HT-29 (cell line): ENCODE measurements at places on chromosomes 6 and 20. TPM values are rescaled to one million over a fixed set of nuclear protein-coding genes. Genes with fewer than 3 reads are reported as not detected.

- no peak for DNase-seq
These were observed 83.1 kb downstream of the FKBP5 start for GRCh38 chr6:35605600-35605999.

ISM1 gene
- total RNA-seq, result not detected in 2 replicates

RSPO3 gene
- total RNA-seq, result not detected in 2 replicates

DNA sequence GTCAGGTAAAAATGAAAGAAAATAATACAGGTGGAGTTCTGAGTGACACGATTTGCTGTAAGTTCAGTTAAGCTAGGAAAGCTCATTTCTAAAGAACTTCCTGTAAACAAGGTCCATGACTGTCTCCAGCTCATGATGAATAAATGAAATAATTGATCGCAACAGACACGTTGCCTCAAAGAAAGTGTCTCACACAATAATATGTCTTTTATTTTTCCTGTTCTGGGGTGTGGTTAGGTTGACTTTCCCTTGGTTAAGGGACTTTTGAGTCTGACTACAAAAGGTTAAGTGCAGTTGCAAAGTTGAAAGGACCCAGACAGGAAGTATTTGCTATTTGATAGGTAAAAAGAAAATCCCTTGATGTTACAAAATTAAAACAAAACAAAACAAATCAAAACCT, 304.2 kb upstream of the PRDM1 start:
- no peak for DNase-seq

DNA sequence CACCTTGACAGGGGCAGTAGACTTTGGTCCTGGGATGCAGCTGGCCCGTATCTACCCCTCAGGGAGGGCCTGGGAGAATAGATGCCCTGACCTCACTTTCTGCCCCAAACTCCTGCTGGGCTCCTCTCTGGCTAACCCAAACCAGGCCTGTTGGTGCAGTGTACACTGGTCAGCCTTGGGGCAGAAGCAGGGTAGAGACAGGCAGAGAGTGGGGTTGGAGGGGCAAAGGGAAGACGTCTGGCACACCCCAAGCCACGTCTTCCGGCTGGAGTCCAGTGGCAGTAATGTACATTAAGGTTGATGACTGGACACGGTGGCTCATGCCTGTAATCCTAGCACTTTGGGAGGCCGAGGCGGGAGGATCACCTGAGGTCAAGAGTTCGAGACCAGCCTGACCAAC, 9.3 kb downstream of the DDR1 start:
- no peak for DNase-seq

TFAP2A gene
- total RNA-seq, result 2.2 and 3.8 TPM in 2 replicates

WFDC5 gene
- not detected in 2 replicates for total RNA-seq

DNA sequence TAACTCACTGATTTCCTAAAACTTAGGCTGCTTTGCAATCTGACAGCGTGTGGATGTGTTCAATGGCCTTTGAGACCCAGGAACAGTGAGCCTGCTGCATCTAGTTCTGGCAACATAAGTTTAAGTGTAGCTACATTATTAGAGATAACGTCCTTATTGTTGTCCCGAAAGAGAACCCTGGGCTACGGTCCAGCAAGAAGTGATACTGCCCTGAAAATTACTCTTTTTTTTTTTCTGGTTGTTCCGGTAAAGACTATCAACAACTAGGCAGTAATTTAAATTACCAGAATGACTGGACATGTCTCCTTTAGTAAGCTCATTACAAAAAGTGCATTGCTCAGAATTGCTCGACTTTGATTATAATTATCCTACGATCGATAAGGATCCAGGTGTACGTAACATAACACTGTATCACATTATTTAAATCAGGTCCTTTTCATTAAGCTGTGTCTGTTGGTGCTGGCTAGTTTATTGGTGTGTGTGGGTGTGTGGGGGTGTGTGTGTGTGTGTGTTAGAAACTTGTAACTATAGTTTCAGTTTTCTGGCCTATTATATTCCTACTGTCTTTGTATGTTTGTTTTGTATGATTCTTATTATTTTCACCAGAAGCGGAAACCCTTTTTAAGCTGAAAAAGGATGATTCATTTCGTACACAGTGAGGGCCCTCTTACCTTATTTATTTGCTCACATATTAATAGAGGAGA, 3.0 kb downstream of the TSHZ2 start:
- no peak for DNase-seq

DNA sequence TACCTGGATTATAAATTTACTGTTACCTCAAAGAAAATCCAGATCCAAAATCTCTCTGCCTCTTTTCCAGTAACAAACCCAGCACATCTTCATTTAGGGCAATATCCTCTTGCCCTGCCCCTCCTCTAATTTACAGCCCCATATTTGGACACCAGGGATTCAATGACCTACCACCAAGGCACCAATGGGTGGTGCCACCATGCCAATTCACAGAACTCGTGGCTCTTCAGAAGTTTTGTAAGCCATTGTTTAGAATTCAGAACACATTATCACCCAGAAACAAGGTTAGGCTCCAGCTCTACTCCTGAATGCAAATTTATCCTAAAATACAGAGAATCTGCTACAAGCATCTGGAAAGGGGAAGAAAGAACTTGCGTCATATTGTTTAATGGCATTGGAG, 67.8 kb upstream of the SASH1 start:
- DNase-seq, result no peak

DNA sequence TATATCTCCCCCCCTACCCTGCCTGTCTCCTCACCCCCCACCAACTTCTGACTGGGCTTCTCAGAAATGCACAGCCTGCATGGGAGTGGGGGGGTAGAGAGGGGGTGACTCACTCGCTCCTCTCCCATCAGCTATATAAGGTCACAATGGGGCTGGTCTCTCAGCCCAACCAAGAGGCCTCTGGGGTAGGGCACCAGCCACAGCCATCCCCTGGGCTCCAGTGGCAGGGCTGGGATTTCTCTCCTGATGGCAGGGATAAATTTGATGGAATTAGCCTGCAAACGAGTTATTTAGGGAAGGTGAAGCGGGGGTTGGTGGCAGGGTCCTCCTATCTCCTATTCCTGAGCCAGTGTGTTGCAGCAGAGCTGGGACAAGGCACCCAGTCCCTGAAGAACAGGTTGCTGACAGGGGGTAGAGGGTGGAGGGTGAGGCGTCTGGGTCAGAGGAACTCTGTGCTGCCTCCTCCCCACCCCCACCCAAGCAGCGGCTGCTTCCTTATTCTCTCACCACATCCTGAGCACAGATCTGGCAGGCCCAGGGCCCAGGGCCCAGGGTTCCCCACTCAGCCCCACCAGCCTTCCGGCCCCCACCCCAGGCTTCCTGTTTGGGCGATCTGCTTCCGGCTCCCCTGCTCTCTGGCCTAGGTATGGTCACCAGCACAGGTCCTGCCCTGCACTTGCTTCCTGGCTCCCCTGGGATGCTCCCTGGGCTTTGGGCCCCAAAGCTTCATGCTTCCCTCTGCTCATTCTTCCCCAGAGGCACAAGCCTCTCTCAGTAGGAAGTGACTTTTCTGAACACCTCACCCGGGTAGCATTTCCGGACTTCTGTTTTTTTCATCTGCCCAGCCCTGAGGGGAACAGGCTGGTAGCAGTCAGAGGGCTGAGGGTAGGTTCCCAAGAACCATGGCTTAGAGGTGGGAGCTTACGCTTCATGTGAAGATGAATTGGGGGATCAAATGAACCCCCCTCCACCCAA, 4.0 kb downstream of the PPP1R18 start:
- peak; percentile 73 for DNase-seq

DNA sequence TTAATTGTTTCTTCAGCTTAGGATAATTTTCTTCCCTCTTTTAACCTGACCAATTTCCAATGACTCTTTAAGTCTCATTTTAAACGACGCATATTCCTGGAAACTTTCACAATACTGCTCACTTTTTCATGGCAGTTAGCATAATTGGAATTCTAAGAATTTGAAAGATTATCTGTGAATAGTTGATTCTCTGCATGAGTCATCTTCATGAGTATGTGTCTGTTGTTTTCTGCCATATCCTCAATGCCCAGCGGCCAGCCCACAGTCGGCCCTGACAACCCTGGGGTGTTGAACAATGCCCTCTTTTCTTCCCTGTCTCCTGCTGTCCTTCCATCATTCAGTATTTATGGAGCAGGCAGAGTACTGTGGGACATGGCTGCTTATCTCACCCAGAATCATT, 554.2 kb downstream of the CDH26 start:
- no peak for DNase-seq

TRIM15 gene
- 13.3 and 15.1 TPM in 2 replicates for total RNA-seq

RRAGD gene
- not detected in 2 replicates for total RNA-seq

BPIFB4 gene
- not detected in 2 replicates for total RNA-seq

SNAI1 gene
- total RNA-seq, result 1.5 and 2.6 TPM in 2 replicates

PRIM2 gene
- 14.0 and 14.3 TPM in 2 replicates for total RNA-seq

DNA sequence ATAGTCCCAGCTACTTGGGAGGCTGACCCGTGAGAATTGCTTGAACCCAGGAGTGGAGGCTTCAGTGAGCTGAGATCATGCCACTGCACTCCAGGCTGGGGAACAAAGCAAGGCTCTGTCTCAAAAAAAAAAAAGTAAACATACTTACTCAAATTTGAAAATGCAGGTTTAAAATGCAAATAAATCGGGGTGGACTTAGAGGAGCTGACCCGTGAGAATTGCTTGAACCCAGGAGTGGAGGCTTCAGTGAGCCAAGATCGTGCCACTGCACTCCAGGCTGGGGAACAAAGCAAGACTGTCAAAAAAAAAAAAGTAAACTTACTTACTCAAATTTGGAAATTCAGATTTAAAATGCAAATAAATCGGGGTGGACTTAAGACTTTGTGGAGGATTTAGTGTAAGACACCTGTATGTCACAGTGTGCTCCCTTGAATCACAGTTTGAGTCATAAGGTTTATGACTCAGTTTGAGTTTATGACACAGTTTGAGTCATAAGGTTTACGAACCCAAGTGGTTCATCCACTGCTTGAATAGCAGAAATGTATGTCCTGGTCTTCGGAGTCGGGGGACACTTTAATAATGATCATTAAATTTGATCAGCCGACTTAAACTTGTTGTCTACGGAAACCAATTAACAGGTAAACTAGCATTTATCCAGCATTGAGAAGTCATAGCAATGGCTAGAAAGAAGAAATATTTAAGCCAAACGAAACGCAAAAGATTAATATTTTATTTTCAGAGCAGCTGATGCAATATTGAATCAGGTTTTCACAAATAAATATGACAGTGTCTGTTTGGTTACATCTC, 6.8 kb upstream of the MRPS10 start:
- peak; percentile 76 for DNase-seq

ADGRF4 gene
- total RNA-seq, result 0.41 and 0.94 TPM in 2 replicates

- DNase-seq, result no peak
These were observed 76.8 kb downstream of the LINC00237 start for GRCh38 chr20:21029341-21029740.

- no peak for DNase-seq
These were observed 76.7 kb upstream of the FOXO3 start for GRCh38 chr6:108484016-108484415.

GRCh38 chr20:42098418-42098817, 480.2 kb upstream of the CHD6 start:
- DNase-seq, result no peak

DNA sequence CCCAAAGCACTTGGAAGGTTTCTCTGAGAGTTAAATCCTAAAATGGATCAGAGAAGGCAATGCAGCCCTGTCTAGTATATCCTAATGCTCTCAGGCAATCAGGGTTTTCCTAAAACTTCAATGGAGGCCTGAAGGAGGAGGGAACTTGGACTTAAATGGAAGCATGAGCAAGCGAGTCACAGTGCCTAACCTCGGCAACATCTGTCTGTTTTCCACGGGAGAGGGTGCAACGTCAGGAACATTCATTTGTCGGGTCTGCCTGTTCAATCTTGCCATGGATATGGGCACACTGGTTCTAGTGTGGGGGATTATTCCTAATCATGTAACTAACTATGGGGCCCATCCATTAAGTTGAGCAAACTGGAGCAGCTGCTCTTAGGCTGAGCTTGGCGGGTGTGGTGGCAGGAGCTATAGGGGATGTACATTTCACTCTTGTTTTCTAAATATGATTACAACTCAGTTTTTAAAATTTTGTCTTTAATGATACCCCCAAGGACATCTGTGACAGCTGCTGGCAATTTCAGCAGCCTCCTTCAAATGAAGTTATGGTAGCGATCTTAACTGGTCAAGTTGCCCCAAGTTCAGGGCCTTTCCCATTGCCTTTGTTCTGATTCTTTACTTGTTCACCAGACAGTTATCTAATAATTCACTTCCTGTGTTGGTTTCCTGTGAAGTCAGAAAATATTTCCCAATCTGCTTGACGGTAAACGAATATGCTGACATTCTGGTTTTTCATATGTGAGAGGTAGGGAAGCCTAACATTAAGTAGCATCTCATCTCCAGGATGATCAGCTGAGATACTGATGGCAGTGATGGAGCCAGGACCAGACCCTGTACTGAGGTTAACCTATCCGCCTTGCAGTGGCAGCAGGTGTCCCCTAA, 21.6 kb downstream of the DSE start:
- DNase-seq, result no peak

DNA sequence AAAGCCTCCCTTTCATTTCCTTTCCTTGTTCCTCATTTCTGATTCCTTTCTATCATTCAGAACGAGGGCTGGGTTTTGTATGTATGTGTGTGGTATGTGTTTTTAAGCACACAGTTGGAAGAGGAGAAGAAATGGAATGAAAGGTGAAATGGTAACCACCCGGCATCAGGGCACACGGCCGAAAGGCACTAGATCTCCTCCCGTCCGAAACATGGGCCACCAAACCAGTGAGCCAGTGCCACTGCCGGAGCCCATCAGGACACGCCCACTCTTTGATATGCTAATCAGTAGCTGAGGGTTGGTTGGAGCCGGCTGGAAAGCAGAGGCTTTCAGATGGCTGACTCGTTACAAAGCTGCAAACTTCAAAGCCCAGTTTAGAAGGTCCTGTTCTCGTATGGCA, 228.6 kb upstream of the JARID2 start:
- DNase-seq, result no peak
